Fibroblast of the aortic adventitia (primary cell): ENCODE measurements at places on chromosomes 1 and 21. TPM values are rescaled to one million over a fixed set of nuclear protein-coding genes. Genes with fewer than 3 reads are reported as not detected.

Gene RBM11
- total RNA-seq = not detected in 2 replicates

Gene LMX1A
- total RNA-seq = not detected in 2 replicates

Gene RNU1-4
- under 0.01 and 2,882 TPM in 2 replicates for total RNA-seq

Gene CFAP141
- total RNA-seq = not detected in 2 replicates

Gene COL16A1
- total RNA-seq = 101 and 133 TPM in 2 replicates

Gene ELAVL4
- total RNA-seq = not detected in 2 replicates

Gene GNAT2
- total RNA-seq = 0.18 TPM in 1 of 2 replicates, not detected in the other

Gene MEX3A
- total RNA-seq = 0.90 TPM in 2 replicates

Gene S100A9
- total RNA-seq = not detected in 2 replicates

Gene HES2
- 0.09 and 0.65 TPM in 2 replicates for total RNA-seq

Gene CDC42SE1
- total RNA-seq = 33.8 and 42.3 TPM in 2 replicates

Gene SPRR2G
- not detected in 2 replicates for total RNA-seq

Gene LIPI
- not detected in 2 replicates for total RNA-seq

Gene S100A7
- total RNA-seq = not detected in 2 replicates

Gene MSH4
- 0.09 and 0.16 TPM in 2 replicates for total RNA-seq

Gene KRTAP12-3
- total RNA-seq = not detected in 2 replicates

Gene STX12
- 57.6 and 79.6 TPM in 2 replicates for total RNA-seq

Gene LDLRAD1
- not detected in 2 replicates for total RNA-seq

Gene PTGFRN
- total RNA-seq = 39.8 and 67.5 TPM in 2 replicates

Gene PLA2G2C
- not detected in 2 replicates for total RNA-seq

Gene S100A7A
- not detected in 2 replicates for total RNA-seq

Gene CD164L2
- total RNA-seq = not detected in 2 replicates

Gene AK5
- 13.5 and 18.8 TPM in 2 replicates for total RNA-seq

Gene PGM1
- total RNA-seq = 52.4 and 83.5 TPM in 2 replicates

Gene B3GALT5
- total RNA-seq = 0.18 TPM in 1 of 2 replicates, not detected in the other

Gene CFAP45
- 0.27 and 1.4 TPM in 2 replicates for total RNA-seq

Gene DISP3
- not detected in 2 replicates for total RNA-seq

Gene SLC26A9
- total RNA-seq = not detected in 2 replicates

Gene BTBD19
- 5.2 and 5.4 TPM in 2 replicates for total RNA-seq

Gene GUCA2A
- not detected in 2 replicates for total RNA-seq

Gene FMOD
- 6.6 and 9.1 TPM in 2 replicates for total RNA-seq

Gene C1orf56
- total RNA-seq = 0.82 and 3.3 TPM in 2 replicates

Gene DIRAS3
- total RNA-seq = 1.2 and 4.6 TPM in 2 replicates

Gene TRMT13
- total RNA-seq = 7.0 and 15.0 TPM in 2 replicates

Gene CYYR1
- total RNA-seq = 0.09 TPM in 1 of 2 replicates, not detected in the other

Gene CAMK1G
- total RNA-seq = 0.90 and 1.1 TPM in 2 replicates

Gene SEC16B
- total RNA-seq = 1.6 and 4.8 TPM in 2 replicates

Gene PTPRF
- total RNA-seq = 18.2 and 23.6 TPM in 2 replicates

Gene AMPD1
- not detected in 2 replicates for total RNA-seq

Gene BNIPL
- total RNA-seq = 0.18 and 0.33 TPM in 2 replicates

Gene EPB41
- total RNA-seq = 31.8 and 42.9 TPM in 2 replicates

Gene MYOG
- not detected in 2 replicates for total RNA-seq

Gene CFHR2
- not detected in 2 replicates for total RNA-seq

Gene WDR26
- total RNA-seq = 57.7 and 88.6 TPM in 2 replicates

Gene KPRP
- total RNA-seq = not detected in 2 replicates

Gene PGLYRP3
- total RNA-seq = not detected in 2 replicates
